Caki2 (cell line): ENCODE measurements at places on chromosomes 11 and 22. TPM values are rescaled to one million over a fixed set of nuclear protein-coding genes. Genes with fewer than 3 reads are reported as not detected.

Gene P2RX6
- 8.6 and 9.2 TPM in 2 replicates for total RNA-seq

Gene MS4A4A
- not detected in 2 replicates for total RNA-seq

DNA sequence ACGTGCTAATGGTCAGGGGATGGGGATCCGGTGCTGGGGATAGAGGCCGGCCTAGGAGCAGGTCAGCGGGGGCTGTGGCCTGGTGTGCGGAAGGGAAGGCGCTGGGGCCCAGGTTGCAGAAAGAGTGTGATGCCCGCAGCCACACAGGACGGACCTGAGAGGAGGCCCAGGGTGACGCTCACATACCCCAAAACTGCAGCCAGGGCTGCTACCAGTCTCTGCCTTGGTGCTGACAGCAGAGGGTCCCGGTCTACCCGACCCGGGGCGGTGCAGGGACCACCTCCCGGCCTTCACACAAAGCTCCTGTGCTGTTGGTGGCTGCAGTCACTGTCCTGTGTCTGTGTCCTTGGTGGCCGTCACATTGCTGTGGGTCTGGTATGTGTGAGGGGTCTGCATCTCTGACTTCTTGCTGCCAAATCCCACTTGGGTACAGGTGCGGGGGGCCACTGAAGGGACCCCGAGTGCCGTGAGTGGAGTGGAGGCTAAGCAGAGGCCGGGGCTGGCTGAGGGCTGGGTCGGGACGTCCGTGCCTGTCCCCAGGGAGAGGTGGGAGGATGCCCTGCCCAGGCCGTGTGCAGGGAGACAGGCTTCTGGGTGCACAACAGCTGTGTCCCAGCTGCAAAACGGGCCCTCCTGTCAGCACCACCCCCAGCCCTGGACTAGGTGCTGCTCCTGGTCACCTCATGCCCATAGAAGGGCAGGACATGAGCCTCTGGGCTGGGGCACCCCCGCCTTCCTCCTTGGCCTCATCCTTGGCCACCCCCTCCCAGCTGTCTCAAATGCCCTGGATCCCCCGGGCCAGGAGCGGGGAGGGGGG lies 1.5 kb downstream of the LSP1 start:
- no peak for DNase-seq

DNA sequence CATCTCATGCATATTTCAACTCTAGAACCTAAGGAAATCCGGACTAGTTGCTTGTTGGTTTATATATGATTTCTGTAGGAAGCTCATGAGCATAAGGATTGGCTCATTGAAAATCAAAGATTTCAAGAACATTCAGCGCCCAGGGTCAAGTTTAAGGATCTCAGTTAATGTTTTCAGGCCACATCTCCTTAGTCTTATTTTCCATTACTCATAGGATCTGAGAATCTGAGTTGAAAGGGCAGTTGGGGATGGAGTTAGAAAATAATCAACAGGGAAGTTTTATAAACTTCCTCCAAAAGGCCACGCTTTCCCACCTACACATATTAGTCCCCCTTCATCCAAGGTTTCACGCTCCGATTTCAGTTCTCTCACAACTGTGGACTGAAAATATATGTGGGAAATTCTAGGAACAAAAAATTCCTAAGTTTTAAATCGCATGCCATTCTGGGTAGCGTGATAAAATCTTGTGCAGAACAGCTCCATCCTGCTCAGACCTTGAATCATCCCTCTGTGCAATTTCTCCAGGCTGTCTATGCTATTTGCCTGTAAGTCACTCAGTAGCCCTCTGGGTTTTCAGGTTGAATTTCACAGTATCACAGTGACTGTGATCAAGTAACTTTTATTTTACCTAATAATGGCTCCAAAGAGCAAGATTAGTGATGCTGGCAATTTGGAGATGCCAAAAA lies 160.2 kb downstream of the KIRREL3 start:
- no peak for DNase-seq

Gene ASPHD2
- total RNA-seq: 2.3 and 3.1 TPM in 2 replicates

- no peak for DNase-seq
These were observed 15.6 kb upstream of the UCP3 start for GRCh38 chr11:74024261-74025029.

Gene DDX17
- total RNA-seq: 214 and 378 TPM in 2 replicates

- DNase-seq: peak; percentile 80
These were observed 12.9 kb downstream of the CD59 start for GRCh38 chr11:33723238-33723881.

- no peak for DNase-seq
These were observed 774 bp upstream of the E2F8 start for GRCh38 chr11:19241260-19242178.

- DNase-seq: peak; percentile 59
These were observed 615 bp downstream of the FADS3 start for GRCh38 chr11:61890529-61891330.
